Posterior vena cava (tissue), 2 donors: ENCODE measurements at places on chromosomes 2 and 18.
A peak's percentile ranks its signal among the peaks of the same experiment; 100 is the strongest.

- DNase-seq: no peak
Observed at GRCh38 chr2:4175343-4175742, 472.0 kb downstream of the DCDC2C start.

- DNase-seq: no peak
Observed at GRCh38 chr18:50578030-50578429, 18.1 kb downstream of the MAPK4 start.

DNA sequence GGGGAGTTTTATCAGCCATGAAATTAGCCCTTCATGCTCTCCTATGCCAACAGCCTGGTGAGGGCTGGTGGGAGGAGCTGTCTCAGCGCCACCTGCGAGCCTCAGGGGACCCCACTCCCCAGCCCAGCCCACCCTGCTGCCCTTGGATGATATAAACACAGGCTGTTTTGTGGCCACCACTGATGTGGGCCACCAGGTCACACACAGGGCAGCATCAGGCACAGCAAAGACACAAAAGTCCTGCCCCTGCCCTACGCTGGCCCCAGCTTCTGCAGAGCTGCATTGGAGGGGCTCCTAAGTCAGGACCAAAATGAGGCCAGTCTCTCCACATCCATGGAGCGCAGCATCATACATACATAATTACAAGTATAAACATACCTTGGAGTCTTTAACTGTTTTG, 110.6 kb upstream of the TEX51 start:
- peak; percentile 24 for DNase-seq

DNA sequence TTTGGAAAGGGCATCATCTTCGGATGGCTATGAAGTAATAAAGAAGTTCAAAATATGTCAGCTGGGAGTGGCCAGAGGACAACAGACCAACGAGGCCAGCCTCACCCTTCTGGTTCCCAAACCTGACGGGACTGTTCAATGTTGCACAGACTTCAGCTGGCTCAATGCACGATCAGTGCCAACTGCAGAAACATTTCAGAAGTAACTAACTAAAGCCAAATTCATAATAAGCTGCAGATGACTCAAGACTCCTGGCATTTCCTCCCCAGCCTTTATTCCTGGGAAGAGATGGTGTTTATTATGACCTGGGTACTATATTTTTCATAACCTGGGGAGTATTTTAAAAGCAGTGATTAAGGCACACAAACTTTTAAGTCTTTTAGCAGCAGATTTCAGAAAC, 3.8 kb upstream of the ATP6V1C2 start:
- DNase-seq: peak; percentile 73

- DNase-seq: no peak
Observed at GRCh38 chr18:48607056-48607984, 68.5 kb downstream of the CTIF start.

- no peak for DNase-seq
Observed at GRCh38 chr2:223989856-223990232, 32.6 kb downstream of the MRPL44 start.

GRCh38 chr18:36066001-36066400, 1.4 kb downstream of the RPRD1A start:
- no peak for DNase-seq

- no peak for DNase-seq
Observed at GRCh38 chr2:129793431-129793902, 186.0 kb upstream of the RAB6C start.

DNA sequence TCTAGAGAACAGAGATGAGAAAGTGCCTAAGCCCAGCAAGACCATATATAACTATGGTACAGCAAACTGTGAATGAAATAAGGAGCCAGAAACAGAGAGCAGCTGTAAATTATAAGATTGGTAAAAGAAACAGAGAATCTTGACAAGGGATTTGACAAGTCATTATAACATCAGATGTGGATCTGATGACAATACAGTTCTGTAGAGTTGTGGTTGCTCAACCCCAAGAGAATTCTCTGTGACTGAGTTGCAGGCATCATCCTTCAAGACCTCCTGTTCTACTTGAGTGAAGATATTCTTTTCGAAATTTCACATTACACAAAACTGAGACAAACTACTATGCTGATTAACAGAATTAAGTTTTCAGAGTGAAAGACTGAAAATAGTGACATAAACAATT, 343.1 kb upstream of the SLC39A10 start:
- no peak for DNase-seq

DNA sequence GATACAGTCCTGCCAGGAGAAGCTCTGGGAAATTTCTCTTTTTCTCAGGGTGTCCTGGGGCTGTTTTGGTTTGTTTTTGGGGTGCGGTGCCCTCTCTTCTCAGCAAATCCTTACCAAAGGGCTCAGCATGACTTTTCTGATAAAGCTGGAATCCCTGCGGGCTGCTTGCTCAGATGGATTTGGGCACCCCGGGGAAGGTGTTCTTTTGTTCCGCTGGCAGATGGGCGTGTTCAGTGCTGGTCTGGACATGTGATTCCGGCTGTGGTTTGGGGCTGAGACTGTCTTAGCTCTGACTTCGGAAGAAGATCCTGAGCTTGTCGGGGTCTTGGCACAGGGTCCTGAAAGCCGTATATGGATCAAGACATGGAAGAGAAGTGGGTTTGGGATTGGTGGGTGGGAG, 134.2 kb upstream of the SPRED2 start:
- DNase-seq: no peak

GRCh38 chr2:231012463-231012862, 16.5 kb downstream of the SPATA3 start:
- no peak for DNase-seq

GRCh38 chr2:103327386-103327785, 565.6 kb downstream of the TMEM182 start:
- no peak for DNase-seq

GRCh38 chr2:46863882-46864281, 51.7 kb downstream of the MCFD2 start:
- DNase-seq: no peak

- no peak for DNase-seq
Observed at GRCh38 chr18:32470460-32470713, 295 bp downstream of the GAREM1 start.

DNA sequence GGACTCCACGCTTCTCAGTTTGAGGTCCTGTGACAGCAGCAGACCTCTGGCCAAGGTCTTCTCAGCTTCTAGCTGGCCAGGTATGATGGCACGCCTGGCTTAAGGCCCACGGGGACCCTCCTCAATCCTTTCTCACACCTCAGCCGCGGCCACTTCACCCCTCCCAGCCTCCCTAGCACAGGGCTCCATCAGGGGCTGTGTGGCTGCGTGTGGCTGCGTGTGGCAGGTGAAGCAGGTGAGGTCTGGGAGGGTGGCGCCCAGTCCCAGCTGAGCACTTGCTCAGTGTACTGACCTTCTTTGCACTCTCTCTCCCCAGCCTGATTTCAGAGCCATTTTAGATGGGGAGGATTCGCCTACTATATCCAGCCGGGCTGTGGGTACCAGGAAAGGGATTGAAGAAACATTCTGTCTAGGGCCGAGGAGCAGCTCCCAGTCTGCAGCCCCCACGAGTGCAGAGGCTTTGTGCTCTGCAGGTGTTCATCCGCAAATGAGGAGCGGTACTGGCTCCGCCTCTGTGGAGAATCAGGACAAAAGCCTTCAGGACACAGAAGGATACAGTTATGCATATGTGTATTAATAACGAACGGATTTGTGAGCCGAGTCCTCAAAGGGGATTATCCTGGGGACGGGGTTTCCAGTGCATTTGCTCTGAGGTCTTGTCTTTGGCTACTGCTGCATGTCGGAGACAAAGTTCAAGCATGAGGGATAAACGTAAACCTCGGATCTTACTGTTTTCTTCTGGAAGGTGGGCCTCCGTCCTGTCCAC, 236.9 kb upstream of the RAB6C start:
- DNase-seq: peak; percentile 72

GRCh38 chr18:50661013-50661412, 101.1 kb downstream of the MAPK4 start:
- no peak for DNase-seq

DNA sequence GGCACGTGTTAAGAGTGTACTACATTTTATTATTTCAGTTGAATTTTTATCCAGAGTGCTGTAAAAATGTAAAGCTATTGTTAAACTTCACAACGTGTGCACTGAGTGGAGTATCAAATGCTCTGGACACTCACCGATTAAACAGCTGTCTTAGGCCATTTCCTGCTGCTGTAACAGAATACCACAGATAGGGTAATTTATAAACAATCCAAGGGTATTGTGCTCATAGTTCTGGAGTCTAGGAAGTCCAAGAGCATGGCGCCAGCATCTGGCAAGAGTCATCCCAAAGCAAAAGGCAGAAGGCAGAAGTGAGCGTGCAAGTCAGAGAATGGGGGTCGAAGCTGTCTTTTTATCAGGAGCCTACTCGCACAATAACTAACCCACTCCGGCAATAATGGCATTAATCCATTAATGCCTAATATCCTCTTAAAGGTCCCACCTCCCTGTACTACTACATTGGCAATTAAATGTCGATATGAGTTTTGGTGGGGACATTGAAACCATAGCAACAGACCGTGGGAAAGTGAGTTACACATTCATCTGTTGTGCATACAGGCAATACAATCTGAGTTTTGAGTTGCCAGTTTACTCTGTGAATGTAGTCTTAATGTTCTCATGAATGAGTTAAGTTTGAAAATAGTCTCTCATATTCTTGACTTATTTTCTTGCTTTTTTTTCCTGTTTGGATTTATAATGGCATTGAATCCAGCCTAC, 64.8 kb downstream of the ARMC9 start:
- no peak for DNase-seq

- DNase-seq: no peak
Observed at GRCh38 chr2:220168891-220169546, 541.6 kb downstream of the SLC4A3 start.

DNA sequence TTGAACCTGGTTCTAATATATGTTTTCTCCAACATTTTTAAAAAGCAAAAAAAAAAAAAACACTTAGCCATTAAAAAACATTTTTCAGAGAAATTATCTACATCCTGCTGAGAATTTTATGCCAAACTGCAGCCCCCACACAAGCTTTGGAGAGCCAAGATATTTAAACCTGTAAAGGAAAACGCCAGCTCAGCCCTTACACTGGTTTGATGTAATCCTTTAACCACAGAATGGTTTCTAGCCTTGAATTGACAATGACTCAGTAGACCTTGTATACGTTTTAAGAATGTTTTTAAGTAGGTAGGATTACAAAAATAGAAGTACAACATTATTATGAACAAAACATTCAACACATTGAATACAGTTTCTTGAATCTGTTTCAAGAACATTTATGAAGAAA, 113.6 kb downstream of the BABAM2 start:
- no peak for DNase-seq

- no peak for DNase-seq
Observed at GRCh38 chr2:96140941-96141623, 2.8 kb upstream of the ASTL start.

- no peak for DNase-seq
Observed at GRCh38 chr2:62116983-62117382, 78.9 kb upstream of the B3GNT2 start.
